Activated naive CD4-positive, alpha-beta T cell treated with anti-CD3 and anti-CD28 coated beads, Interleukin-2, amount 50 U/mL, for 16 hours (primary cell): ENCODE measurements at places on chromosomes 4 and X.

DNA sequence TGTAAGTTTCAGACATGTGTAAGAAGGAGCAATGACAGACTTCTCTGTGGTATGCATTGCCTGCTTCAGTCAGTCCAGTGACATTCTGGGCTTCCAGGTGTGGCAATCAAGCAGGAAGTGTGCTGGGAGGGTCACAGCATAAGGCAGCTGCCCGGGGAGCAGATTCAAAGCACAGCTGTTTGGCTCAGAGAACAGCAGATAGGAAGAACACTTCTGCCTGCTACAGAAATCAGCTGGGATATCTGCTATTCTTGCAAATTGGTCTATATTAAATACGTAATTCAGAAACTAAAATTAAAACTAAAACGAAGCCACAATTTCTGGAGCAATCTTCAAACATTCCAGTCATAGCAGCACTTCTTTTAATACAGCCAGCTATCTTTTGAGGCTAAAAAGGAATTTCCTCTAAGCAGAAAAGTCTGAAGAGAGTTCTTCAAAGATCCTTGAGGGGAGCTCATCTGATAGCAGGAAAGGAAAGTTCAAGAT lies 47.5 kb upstream of the GALNT7 start:
- DNase-seq = no peak

DNA sequence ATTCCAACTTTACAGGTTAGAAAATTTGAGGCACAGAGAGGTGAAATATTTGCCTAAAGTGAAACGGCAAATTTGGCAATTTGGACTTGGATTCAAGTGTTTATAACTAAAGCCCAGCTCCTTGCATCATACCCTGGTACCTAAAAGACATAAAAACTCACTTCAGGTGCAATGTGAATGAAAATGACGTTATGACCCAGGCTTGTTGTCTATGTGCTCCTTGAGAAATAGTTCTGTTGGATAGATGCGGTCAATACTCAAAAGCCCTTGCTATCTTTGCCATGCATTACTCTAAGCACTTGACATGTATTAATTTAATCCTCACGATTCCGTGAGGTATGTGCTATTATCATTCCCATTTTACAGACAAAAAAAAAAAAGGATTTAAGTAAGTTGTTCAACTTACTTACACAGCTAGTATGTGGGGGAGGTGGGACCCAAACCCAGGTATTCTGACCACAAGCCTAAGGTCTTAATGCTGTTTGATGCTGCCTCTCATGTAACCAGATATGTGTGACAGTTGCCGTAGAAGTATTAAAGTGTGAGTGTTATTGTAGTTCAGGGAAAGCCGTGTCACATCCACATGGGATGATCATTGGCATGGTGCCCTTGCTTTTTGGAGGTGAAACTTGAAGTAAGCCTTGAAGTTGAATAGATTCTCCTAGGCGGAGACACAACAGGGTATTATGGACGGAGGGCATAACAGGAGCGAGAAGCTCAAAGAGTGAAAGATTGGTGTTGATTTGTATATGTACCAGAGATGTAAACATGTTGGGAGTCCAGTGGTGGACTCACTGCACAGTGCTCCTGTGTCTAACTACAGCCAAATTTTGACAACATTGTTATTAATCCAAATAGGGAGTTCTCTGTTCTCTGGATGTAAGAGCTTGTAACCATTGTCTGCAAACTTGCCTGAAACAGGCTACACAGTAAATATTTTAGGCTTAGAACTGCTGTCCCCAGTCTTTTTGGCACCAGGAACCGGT lies 3.1 kb downstream of the SCML1 start:
- DNase-seq = no peak

- DNase-seq = no peak
Measured at GRCh38 chr4:66108898-66109297, 438.6 kb upstream of the EPHA5 start.

GRCh38 chr4:110609044-110609750 lies 13.7 kb downstream of the PITX2 start:
- no peak for DNase-seq

DNA sequence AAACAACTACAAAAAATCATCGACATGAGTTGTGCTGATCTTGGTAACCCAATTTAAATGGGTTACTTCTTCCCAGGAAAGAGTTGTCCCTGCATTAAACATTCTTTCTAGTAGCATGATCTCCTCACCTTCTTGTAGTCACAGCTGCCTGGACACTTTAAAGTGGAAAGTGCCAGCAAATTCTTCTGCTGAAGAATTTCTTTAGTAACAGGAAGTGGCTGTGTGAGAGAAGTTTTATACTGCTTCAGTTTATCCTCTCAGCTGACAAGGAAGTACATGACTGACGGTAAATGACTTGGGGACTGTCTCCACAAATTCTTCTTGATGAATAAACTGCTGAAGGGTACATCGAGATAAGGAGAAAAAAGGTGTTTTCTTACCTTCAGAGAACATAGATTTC lies 18.2 kb upstream of the TNIP3 start:
- DNase-seq = no peak

GRCh38 chr4:76681996-76682395 lies 215.9 kb downstream of the SOWAHB start:
- no peak for DNase-seq

- no peak for DNase-seq
Measured at GRCh38 chr4:17687237-17687857, 72.9 kb downstream of the MED28 start.
